HCT116 (cell line): ENCODE measurements at places on chromosomes 6 and 20.

- no peak for DNase-seq
Observed at GRCh38 chr6:117303323-117303722, 38.0 kb downstream of the VGLL2 start.

GRCh38 chr20:9617940-9618339 is 103.5 kb downstream of the LAMP5 start:
- peak; percentile 61 for DNase-seq

DNA sequence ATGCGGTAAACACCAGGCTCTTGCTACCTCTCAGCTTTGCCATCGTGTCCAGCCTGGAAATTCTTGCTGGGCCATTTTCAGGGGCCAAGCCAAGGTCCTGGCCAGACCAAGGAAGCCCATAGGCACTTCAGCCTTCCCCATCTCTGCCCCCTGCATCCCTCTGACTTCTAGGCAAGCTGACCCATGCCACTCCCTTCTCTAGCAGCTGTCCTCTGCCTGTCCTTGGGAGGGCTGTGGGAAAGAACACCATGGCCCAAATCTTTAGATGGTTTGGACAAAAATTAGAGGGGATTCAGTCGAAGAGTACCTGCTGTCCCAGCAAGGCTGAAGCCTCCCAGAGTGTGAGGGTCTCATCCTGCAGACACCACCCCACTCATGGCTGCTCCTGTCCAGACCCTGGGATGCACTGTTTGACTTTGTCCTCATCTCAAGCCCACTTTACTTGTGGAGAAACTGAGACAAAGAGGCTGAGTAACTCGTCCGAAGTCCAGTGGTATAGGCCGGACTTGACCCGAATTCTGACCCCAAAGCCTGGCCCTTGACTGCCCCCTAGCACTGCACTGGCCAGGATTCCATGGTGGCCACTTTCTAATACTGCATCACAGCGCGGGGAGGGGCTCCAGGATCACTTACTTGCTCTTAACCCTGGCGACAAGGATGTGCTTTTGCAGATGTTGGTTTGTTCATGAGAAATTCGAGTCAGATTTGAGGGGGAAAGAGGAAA is 22.4 kb upstream of the STX16 start:
- DNase-seq = no peak

DNA sequence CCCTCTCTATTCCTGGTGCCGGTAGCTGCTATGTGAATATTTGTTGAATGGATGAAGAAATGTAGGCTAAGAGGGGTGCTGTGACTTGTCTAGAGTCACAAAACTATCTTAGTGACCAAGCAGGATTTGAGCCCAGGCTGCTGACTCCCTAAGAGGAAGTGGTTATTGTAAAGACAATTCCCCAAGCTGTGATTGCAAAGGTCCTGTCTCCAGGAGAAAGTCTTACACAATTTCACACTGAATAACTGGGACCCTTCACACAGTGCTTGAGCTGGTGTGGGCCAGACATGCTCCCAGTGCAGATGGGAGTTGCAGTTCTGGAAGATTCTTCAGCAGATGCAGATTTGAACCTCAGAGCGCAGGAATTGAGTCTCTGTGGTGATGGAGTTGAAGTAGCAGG is 38.1 kb downstream of the IYD start:
- no peak for DNase-seq

GRCh38 chr6:27994616-27995015 is 37.6 kb downstream of the OR2B6 start:
- DNase-seq = no peak

- DNase-seq = no peak
Observed at GRCh38 chr6:38144365-38144945, 324.9 kb downstream of the ZFAND3 start.

DNA sequence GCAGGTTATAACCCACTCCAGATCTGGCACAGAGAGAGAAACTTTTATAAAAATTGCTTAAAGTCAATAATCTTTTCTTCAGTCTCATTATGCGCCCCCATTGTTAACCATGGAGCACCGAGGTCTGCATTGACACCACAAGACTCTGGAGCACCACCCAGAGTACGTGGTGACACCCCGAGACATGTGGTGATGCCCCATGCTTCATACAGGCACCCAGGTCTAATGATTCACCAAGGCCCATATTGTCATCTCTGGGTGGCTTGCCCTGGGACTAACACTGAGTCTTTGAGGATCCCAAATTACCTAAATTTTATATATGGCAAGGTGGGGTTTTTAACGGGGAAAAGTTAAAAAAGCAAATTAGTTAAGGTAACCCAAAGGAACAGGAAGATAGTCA is 31.1 kb downstream of the CD109 start:
- no peak for DNase-seq

DNA sequence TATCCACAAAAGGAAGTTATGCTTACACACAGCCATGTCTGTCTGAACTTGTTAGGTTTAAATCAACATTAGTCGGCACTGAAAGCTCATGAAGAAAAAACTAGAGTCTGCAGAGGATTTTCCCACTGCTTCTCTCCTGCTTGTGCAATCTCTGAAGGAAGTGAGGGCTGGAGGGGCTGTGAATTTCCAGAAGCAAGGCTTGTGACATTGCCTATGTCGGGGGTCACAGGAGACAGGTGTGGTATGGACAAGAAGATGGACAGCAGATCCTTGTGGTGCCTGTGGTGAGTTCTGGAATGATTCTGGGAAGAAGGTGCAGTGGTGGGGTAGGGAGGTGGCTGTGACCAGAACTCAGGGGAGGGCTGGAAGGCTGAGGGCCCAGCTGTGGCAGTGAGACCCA is 84.3 kb upstream of the TRAF3IP2 start:
- DNase-seq = no peak

DNA sequence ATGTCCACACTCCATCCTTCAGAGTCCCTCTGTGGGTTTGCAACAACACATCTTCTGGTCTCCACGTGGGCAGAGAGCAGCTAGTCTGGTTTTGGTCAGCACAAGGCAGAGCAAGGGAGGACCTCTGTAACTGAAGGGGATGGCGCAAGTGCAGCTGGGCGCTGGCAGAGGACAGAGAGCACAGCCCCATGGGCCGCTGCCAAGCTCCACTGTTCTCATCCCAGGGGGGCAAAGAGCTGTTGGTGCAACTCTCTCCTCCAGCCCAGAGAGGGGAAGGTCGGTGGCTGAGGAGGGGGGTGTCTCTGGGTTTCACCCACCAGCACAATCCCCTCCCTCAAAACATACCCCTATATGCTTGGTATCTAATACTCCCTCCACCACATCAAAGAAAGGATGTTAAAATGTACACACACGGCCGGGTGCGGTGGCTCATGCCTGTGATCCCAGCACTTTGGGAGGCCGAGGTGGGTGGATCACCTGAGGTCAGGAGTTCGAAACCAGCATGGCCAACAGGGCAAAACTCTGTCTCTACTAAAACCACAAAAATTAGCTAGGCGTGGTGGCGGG is 9.1 kb downstream of the ATP9A start:
- no peak for DNase-seq

DNA sequence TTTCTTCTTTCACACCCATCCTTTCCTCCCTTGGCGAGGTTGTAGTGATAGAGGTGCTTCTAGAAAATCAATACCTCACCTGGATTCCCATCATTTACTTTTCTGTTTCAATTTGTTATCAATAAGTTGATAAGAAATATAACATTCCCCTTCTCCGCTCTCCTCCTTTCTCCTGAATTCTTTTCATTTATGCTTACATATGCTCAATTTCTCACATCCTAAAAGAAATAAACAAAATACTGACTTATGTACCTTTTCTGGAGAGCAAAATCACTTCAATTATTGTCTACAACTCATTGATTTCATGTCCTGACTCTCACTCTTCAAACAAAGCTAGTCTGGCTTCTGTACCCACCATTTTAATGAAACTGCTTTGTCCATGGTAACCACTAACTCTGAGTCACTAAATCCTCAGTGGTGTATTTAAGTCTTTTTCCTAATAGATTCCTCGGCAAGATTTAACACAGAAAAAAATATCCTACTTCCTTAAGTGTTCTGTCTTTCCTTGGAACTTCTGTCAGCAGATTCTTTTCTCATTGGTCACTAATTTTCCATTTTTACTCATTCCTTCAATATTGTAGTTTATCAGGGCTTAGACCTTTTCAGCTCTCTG is 289.6 kb downstream of the RFPL4B start:
- no peak for DNase-seq

- no peak for DNase-seq
Observed at GRCh38 chr20:22789676-22790075, 205.3 kb upstream of the FOXA2 start.

DNA sequence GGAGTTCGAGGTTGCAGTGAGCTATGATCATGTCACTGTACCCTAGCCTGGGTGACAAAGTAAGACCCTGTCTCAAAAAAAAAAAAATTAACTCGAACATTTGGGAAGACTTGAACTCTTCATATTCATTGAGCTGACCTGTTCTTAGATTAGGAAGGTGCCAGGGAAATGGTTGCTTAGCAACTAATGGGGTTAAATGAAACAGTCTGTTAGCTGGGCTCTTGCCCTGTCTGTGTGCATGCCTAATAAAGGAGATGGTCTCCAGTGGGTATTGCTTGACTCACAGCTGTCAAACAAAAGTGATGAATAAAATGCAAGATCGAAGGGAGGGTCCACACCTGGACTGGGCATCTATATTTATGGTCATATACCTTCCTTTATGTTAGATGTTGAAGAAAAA is 101.8 kb downstream of the KLHL32 start:
- DNase-seq = no peak

- no peak for DNase-seq
Observed at GRCh38 chr6:36848658-36849441, 9.6 kb upstream of the CPNE5 start.

- no peak for DNase-seq
Observed at GRCh38 chr20:35791097-35791496, 19.3 kb downstream of the PHF20 start.
